Stimulated activated CD4-positive, alpha-beta T cell treated with anti-CD3 and anti-CD28 coated beads, Interleukin-15, amount 100 ng/mL, for 24 hours (primary cell): ENCODE measurements at places on chromosomes 7 and 10.

DNA sequence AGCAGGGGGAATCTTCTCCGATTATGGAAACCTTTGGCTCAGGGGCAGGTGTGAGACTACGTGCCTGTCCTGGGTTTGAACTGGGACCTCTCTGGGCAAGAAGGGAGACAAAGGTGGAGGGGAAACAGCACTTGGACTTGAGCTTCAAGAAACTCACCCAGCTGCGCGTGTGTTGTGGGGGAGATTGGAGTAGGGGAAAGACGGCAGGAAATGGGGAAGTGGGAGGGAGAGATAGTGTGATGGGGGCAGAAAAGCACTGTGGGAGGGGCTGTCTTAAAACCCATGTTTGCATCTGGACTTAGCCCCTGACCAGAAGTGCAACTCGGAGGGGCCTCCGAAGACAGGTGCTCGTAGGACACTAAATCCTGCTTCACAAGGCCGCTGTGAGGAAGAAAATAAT is 107.0 kb downstream of the HIP1 start:
- no peak for DNase-seq

- no peak for DNase-seq
Measured at GRCh38 chr7:66877577-66878300, 43.3 kb upstream of the TMEM248 start.

DNA sequence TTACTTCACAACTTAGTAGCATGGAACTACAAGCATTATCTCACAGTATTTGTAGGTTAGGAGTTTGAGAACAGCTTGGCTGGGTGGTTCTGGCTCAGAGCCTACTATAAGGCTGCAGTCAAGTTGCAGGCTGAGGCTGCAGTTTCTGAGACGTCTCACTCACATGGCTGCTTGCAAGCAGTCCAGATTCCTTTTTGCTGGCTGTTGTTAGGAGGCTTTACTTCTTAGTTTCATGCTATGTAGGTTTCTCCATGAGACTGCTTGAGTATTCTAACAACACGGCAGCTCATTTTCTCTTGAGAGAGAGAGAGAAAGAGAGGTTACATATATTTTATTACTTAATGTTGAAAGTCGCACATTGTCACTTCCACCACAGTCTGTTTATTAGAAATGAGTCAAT is 1073.9 kb downstream of the NXPH1 start:
- DNase-seq = no peak

DNA sequence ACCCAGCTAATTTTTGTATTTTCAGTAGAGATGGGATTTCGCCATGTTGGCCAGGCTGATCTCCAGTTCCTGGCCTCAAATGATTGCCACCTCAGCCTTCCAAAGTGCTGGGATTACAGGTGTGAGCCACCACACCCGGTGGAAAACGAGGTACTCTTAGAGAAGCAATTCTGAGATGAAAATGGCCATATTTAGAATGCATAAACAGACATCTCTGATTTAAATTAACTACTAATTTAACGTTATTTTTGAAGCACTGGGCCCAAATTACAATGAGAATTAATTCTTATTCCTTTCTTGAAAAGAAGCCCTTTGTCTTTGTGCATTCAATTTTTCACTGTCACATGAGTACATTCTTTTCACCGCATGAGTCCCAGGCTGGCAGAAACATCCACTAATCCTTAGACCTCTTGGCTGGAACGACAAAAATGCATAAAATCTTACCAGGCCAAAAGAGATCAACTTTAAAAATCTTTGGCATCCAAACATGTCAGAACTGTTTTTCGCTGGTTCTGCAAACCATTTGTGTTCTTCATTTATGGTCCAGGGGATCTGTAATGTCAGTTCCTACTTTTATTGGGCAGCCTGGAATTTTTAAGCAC is 60.1 kb upstream of the CAPZA2 start:
- DNase-seq = no peak

DNA sequence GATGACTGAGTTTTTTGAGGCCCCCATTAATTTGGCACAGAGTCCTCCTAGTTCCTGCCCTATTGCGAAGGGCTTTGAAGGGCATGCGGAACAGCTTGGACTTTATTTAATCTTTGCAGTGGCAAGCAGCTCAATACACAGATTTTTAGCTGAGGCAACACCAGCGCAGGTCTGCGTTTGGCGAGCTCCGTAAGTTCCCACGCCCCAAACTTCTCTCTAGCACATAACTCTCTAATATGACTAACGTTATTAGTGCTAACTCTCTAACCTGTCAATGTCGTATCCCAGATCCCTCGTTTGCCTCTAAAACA is 366 bp upstream of the TAF3 start:
- DNase-seq = no peak

- no peak for DNase-seq
Measured at GRCh38 chr7:138170298-138170697, 94.0 kb downstream of the AKR1D1 start.

DNA sequence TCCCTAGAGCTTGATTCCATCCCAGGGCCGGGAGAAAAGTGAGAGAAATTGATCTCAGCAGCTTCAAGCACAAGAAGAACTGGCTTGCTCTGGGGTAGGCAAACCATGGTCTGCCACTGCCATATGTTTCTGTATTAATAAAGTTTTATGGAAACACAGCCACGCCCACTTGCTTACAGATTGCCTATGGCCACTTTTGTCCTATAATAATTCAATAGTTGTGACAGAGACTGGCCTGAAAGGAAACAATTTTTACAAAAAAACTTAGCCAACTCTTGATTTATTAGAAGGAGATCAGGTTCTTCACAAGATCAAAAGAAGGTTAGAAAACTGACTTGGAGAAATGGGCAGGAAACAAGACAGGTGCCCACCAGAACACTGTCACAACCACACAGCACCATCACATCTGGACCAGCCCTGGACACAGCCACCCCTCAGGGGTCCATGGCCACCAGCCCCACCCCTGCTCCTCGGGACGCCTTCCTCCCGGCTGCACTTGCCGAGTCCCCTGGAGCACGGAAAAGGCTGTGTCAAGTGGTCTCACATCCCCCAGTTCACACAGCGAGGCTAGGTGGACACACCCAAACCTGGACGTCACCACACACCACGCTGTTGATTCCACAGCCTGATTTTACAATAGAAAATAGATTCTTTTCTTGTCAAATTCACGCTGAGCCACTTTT is 85.4 kb downstream of the PTPRN2 start:
- no peak for DNase-seq

DNA sequence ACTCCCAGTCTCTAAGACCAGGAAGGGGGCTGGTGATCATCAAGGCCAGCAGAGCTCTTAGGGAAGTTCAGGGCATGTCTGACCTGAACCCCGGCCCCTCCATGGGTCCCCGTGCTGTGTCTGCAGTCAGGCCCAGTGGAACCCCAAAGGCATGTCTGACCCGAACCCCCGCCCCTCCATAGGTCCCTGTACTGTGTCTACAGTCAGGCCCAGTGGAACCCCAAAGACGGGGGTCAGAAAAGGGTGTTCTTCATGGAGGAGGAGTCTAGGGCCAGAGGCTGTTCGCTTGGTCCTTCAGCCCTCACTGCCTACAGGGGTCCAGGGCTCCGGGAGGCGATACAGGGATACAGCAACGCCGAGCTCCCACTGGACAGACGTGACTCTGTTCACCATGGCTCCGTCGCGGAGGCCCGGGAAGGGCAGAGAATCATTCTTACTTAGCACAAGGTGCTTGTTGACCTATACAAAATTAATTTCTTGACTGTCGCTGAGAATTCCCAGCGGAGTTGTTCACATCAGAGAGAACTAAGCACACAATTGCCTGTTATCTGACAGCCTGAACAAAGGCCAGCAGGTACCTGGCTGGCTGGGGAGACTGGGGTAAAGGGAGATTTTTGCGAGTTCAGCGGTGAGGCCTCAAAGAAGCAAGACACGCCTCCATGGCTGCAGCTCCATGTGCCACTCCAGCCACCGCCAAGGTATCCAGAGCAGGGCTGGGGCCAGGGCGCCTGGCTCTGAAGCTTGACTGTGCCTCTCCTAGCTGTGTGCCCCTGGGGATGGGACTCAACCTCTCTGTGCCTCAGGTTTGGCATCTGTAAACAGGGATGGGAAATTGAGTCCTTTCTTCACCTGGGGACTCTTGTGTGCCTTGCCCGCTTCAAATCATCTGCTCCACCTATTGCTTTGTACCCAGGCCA is 26.8 kb downstream of the EN2 start:
- no peak for DNase-seq

DNA sequence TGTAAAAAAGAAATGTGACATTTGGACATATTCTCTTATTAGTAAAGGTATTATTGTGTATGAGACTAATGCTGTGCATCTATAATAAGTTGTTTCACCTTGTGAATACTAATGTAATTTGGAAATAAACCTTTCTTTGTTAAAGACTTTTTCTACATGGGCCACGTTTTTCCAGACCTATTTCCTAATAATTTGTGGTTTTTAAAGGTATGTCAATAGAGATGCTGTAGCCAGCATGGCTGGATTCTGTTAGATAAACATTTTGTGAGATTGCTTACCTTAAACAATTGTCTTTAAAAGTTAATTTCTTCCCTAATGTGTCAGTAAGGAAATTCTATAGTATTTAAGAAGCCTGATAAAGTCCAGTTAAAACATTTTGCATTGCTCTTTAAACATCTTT is 56.0 kb downstream of the KAT6B start:
- DNase-seq = no peak

DNA sequence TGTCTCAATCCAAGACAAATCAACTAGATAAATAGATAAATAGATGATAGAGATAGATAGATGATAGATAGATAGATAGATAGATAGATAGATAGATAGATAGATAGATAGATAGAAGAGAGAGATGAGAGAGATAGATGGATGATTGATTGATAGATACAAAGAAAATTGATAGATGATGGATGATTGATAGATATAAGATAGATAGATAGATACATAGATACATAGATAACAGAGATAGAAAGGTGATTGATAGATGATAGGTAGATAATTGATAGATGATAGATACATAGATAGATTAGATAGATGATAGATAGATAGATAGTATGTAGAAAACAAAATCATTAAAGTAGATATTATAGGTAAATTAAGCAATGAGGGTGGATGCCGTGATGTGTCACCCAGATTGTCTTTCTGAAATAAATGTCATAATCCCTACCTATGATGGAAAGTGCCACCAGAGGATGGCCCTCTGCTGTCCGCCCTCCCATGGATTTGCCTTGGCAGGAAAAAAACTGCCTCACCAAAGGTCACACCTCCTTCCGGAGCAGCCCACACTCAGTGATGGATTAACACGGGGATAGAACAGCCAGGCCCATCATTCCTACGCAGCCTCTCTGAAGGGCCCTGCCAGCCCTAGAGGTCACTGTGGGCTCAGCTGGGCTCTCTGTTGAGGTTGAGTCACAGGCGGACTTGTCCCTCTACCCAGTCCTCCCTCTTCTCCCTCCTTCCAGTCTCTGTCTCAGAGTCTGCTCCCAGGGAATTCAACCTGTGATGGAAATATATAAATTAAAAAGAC is 50.8 kb downstream of the KCNH2 start:
- DNase-seq = no peak

DNA sequence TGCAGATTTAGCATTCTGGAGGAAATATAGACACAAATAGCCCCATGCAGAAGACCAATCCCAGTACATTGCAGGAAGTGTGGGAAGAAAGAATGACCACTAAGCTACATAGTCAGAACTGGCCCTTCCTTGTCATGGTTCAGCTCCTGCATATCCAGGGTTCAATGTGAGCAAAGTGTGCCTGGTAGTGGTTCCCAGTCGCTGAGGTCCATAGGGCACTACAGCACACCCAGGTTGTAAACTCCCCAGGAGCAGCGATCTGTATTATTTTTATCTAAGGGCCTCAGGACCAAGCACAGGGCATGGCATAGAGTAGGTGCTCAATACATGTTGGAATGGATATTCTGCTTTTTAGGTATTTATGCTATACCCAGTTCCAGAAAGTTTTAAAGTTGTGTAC is 114.4 kb downstream of the RTKN2 start:
- DNase-seq = no peak

- DNase-seq = peak; percentile 59
Measured at GRCh38 chr10:7410301-7410861, 453 bp downstream of the SFMBT2 start.

GRCh38 chr10:25492040-25492439 is 317.2 kb downstream of the GPR158 start:
- DNase-seq = no peak

- no peak for DNase-seq
Measured at GRCh38 chr10:101071885-101072433, 10.2 kb downstream of the KAZALD1 start.

DNA sequence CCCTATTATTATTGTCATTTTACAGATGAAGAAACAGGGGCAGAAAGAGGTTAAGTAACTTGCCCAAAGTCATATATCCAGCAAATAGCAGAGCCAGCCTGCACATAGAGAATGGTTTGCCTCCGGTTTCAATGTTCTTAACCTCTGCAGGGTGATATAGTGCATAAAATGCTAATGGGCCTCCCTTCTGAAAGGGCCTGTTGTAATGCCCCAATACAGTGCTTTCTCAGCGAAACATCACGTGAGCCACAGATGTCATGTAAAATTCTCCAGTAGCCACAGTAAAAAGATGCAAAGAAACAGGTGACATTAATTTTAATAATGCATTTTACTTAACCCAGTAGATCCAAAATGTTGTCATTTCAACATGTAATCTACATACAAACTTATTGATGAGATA is 38.1 kb downstream of the LRGUK start:
- DNase-seq = no peak

DNA sequence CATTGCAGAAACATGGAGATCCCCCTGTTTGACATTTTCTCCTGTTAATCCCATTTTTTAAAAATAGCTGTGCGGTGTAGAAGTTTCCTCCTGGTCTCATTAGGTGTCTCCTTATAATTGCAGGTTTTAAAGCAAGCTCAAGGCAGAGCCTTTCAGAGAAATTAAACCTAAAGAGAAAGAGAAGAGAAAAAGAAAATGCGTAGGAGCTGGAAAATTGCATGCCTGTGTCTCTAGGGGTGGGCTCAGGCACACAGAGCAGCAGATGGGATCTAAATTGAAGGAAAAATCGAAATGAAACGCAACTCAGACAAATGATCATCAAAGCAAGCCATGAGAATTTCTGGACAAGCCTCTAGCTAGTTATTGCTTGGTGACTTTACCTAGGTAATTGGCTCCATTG is 40.1 kb downstream of the GPR26 start:
- DNase-seq = no peak

DNA sequence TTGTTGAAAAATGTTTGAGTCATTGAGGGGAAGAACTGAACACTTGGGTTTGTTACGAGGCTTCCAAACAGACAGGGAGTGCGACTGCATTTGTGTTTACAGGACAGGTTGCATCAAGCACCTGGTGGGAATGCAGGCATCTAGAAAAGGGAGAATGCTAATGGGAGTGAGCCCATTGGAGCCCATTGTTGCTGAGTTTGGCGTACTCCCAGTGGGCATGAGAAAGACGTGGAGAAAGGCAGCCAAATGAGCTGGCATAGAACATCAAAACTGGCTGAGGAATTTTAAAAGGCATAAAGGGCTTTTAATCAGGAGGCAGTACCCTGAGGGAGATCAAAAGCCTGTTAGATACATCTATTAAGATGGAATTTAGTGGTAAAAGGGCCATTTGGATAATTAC is 171.6 kb upstream of the NPSR1 start:
- no peak for DNase-seq

DNA sequence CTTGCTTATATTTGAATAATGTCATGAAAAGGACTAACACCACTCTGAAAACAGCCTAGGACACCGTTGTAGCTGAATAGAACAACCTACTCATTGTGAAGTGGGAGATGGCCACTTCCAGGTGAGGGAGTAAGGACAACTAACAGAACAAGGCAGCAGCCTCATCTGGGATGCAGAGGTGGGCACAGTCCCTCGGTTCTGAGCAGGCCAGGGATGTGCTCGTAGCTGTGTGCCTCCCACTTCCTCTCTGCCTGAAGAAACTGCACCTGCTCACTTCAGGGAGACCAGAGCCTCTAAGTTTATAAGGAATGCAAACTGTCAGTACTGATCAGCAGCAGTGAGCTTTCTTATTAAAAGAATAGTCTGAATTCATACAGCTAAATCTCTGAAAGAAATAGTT is 2.5 kb downstream of the VSTM4 start:
- no peak for DNase-seq
